ENCODE measurements at places on chromosomes 2 and 18.

- DNase-seq = no peak
These were observed 91.3 kb upstream of the COPS8 start for GRCh38 chr2:236994361-236994760.

GRCh38 chr2:154449951-154450658 is 248.4 kb upstream of the KCNJ3 start:
- DNase-seq = no peak

- no peak for DNase-seq
These were observed 30.7 kb upstream of the GPAT2 start for GRCh38 chr2:96065381-96065930.

DNA sequence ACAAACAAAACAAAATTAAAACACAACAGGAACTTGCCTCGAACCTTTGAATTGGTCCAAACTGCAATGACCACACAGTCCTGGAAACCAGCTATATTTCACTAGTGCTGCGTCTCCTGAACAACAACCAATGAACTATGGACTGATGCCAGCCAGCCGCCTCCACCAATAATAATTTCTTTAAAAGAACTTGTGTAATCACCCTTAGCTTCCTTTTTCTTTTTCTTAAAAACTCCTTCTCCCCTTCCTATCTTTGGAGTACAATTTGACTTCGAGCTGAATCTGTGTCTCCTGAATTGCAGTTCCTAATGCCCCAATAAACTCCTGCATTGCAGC is 1.6 kb upstream of the CXXC1 start:
- no peak for DNase-seq

DNA sequence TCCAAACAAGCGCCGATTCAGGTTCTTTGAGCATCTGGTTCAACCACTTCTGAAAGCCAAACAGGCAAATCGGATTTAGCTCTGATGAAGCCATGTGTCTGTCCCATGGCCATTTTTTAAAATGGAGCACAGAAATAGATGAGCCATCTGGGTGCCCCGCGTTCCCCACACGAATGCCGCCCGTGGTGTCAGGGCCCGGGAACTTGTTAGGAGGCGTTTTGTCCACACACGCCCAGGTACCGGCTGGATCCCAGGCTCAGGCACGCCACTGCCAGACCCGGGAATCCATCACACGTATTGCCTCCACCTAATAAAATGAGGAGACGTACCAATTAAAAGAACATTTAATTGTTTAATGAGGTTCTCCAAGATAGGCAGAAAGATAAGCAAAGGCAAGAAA is 374.4 kb upstream of the SALL3 start:
- DNase-seq = no peak

- no peak for DNase-seq
These were observed 18.7 kb upstream of the C2orf80 start for GRCh38 chr2:208208335-208209085.

DNA sequence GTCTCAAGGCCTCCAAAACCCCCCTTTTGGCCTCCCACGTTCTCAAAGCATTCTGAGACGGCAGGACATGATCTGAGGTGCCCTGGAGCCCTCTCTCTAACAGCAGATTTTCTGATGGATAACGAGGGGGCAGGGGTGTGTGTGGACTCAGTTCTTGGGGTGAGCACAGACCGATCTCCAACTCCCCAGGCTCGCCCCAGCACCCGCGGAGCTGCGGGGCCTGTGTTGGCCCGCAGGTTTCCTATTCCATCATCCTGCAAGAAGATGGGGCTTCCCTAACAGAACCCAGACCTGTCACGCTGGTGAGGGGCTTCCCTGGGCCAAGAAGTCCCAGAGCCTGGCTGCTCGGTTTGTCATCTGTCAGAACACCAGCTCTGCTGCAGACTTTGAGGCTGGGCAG is 196.1 kb downstream of the ANAPC1 start:
- DNase-seq = no peak

GRCh38 chr18:73774811-73775509 is 372.7 kb downstream of the FBXO15 start:
- peak; percentile 46 for DNase-seq

DNA sequence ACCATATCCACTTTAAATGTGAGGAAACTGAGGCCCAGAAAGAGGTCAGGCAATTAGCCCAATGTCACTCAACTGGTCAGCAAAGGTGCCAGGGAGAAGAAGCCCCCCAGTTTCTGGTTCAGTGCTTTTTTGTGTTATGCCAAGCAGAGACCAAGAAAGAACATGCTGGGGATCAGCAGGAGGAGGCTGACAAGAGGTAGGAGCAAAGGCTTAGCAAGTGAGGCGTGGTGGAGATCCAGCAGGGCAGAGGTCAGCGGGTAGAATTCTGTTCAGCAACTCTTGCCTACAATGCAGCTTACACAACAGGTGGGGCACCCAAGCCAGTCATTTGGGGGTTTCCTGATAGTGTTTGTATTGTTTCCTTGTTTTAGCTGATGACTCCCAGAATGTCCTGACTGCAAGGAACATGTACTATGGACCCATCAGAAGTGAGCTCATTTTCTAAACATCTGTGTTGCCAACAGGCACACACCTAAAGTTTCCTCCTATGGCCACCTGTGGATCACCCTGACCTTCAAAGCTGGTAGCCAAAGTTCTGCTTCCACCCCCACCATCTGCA is 28.2 kb downstream of the LPIN2 start:
- DNase-seq = no peak

DNA sequence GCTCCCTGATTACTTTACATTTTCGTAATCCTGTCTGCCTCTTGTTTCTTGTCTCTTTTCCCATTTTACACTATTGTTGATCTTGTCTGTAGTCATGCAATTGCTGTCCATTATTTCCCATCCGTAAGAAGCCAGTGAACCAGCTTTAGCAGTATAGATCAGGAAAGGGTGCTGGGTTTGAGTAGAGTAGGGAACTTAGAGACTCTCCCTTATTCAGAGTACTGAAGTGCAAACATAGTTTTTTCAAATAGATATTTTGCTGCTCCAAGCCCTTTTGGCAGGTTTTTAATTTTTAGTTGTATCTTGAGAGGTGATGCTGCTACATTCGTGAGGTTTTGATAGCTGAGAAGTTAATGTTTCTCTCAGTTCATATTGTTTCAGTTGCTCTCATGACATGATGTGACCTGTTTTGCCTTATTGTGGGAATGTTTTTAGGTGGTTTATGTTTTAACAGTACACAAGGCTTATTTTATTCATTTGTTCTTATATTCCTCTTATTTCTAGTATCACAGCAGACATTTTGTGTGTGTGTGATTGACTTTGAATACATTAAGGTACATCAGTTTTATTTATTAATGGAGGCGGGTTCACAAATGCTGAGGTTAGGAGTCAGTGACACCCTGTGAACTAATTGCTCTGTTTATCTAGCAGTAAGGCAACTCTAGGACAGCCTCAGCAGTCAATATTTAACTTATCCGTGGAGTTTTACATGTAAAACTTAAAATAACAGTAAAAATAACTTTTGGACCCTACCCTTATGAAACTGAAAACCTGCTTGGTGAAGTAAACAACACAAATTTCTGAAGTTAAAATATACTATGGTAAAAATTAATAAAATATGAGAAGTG is 118.4 kb downstream of the ZNF407 start:
- DNase-seq = no peak

DNA sequence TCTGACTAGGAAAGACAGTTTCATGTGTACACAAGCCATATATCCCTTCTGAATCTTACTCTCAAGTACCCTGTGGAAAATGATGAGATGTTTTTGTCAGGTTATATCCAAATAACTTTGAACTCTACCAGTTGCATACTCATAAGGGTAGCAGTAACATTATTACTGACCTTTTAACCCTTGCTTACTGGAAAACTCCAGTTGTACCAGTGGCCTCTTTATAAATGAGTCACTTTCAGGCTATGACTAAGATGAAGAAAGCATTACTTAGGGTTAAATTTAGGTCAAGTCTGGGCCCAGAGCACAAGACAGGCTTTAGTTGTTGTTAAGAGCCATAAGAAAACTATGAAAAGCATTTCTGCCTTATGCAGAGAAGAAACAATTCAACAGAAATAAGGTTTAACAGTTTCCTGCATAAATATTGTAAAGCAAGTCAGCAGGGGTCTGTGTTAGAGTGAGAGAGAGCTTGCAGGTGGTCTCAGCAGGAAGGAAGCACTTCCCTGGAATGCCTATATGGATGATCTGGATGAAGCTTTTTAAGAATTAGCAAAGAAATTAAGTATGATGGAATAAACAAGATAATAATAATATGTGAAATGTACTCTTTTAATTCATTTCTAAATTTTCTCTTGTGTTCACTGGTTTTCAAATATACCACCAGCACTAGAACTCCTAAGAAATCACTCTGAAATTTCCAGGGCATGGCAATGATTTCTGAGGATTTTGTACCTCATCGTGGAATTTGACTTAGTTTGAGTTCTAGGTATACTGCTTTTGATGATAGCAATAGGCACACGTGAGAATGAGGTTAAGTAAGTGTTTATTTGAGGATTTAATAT is 126.6 kb downstream of the UBE2E3 start:
- DNase-seq = peak; percentile 33

GRCh38 chr2:206164261-206164862 is 4.7 kb downstream of the EEF1B2 start:
- DNase-seq = peak; percentile 71

DNA sequence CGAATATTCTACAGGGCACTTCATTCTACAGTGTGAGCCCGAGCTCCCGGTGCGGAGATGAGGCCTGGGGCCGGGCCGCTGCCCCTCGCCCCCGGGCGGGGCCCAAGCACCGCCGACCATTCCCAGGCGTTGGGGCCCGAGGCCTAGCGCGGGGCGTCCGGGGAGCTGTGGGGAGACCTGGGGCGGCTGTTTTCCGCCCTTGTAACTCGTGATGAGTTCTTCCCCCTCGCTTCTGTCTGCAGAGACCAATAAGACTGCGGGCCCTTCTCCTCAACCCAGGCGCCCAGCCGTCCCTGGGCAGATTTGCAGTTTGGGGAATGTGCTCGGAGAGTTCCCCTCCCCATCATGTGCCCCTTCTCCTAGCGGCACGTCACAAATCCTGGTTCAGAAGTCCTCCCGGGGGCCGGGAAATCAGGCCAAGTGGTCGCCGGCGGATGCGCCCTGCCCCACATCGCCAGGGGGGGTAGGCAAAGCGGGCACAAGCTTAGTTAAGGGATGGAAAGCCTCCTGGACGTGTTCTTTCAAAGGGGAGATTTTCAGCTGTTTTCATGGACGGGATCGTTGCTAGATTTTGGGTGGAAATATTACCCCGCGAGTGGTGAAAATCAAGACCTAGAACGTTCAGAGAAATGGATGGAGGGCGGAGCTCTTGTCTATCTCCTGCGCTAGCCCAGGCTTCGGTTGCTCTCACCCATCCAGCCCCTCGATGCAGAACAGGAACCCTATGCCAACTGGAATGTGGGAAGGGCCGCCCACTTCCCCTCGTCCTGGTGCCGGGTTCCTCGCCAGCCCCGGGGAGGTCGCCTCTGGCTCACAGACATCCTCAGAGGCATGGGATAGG is 18.8 kb upstream of the HAAO start:
- peak; percentile 94 for DNase-seq

- no peak for DNase-seq
These were observed 33.5 kb downstream of the AOX1 start for GRCh38 chr2:200619279-200619678.

GRCh38 chr2:65435625-65436168 is 3.3 kb upstream of the SPRED2 start:
- DNase-seq = peak; percentile 93

- no peak for DNase-seq
These were observed 61.0 kb upstream of the TAF1B start for GRCh38 chr2:9782197-9782719.

- DNase-seq = no peak
These were observed 57.8 kb upstream of the NABP1 start for GRCh38 chr2:191620144-191620543.

DNA sequence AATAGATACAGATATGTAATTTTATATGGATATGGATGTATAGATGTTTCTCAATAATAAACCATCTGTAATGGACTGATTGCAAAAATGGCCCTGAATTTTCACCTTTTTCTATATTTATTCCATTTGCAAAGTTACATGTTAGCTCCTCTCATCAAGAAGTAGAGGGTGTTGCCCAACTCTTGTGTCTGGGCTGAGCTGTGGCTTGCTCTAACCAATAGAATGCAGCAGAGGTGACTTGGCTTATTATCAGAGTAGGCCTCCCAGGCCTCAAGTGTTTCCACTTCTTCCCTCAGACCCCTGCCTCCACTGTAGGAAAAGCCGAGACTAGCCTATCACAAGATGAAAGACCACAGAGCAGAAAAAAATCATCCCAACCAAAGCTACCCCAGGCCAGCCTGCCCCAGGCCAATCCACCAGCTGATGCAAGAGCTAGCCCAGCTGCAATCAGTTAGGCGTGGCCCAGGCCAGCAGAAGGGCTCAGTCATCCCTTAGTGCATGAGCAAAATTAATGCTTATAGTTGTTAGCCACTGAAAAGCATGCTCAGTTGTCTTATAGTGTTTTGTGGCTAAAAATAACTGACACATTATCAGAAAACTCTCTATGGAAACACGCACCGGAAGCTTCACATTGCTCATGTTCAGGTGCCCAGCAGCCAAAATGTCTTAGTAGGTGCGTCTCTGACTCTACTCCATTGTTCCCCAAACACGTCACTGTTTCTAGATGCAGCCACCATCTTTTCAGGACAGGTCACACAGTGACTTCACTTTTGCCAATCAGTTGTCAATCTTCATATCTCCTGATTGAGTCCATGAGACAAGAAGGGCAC is 464.0 kb downstream of the FBXO15 start:
- DNase-seq = no peak

GRCh38 chr18:26771524-26771923 is 94.0 kb downstream of the AQP4 start:
- peak; percentile 11 for DNase-seq

DNA sequence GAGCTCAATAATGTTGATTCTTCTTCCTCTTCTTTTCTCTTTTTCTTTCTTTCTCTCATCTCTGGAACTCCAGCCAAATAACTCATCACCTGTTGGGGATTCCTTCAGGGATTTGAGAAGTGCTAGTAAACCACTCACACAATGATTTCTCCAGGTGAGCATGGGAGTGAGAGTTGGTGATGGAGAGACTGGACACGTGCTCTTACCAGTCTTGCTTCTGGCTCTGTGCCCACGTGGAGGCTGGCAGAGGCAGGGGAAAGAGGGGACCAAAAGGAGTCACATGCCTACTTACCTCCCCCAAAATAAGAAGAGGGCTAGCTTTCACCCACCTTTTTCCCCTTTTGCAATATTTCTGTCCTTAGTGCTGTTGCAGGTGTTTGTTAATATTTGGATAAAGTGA is 28.6 kb upstream of the CCDC85A start:
- no peak for DNase-seq

GRCh38 chr2:12240206-12240605 is 476.5 kb upstream of the TRIB2 start:
- DNase-seq = no peak

- DNase-seq = no peak
These were observed 206.7 kb downstream of the TCF4 start for GRCh38 chr18:55381277-55381676.

- peak; percentile 93 for DNase-seq
These were observed 140.5 kb downstream of the ST6GAL2 start for GRCh38 chr2:106745468-106745867.

All from SJCRH30 (cell line).